ENCODE measurements at places on chromosomes 1 and 21.

- no peak for DNase-seq
Observed at GRCh38 chr1:82515650-82516049, 714.9 kb downstream of the ADGRL2 start.

- DNase-seq: peak; percentile 56
Observed at GRCh38 chr1:207084701-207085180, 3.9 kb upstream of the C4BPB start.

GRCh38 chr1:240329443-240329842 lies 237.8 kb downstream of the FMN2 start:
- no peak for DNase-seq

DNA sequence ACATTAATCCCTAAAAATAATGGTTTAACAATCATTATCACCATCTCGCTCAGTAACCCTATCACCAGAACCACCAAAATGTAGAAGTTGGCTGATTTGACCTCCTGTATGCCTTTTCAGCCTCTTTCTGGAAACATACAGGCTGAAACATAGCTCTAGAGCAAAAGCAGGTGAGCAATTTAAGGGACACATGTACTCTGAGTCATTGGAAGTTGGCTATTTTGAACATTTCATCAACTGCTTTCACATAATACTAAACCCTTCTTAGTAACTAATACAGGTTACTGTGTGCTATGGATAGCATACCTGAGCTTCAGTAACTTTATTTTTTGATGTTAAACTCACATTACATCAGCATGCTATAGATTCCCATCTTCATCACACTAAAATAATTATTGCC lies 19.8 kb upstream of the DDAH1 start:
- DNase-seq: no peak

DNA sequence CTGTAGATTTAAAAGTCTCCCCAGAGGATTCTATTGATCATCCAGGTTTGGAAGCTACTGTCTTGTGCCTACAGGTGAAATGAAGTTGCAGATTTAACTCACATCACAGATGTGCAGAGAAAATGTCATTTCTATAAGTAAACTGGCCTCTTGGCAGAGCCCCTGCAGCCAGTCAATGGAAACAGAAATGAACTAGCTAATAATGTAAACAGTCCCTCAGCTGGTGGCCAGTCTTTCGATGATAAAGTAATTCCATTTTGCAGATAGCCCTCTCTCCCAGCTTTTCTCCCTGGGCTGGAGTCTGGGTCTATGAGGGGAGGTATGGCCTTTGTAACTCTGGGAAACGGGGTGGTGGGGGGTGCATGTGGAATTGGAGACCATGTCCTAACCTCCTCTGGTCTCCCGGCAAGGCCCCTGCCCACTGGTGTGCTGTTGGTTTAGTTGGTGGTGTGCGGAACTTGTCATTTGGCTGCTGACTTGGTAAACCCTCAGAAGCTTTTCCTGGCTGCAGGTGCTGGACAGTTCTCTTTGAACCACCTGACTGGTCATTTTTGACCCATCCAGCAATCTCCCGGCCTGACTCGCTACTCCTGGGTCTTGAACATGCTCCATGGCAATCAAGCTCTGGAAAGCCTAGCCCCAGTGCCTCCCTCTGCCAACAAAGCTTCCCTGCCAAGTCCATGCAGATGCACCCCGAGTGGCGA lies 14.9 kb downstream of the TBX19 start:
- DNase-seq: no peak

- DNase-seq: no peak
Observed at GRCh38 chr1:247557926-247558674, 9.2 kb downstream of the GCSAML start.

- DNase-seq: no peak
Observed at GRCh38 chr1:160453443-160453842, 53.1 kb downstream of the VANGL2 start.

GRCh38 chr21:22609802-22610201 lies 1611.6 kb downstream of the NCAM2 start:
- DNase-seq: no peak

GRCh38 chr21:42397746-42398394 lies 2.0 kb upstream of the TMPRSS3 start:
- DNase-seq: no peak

DNA sequence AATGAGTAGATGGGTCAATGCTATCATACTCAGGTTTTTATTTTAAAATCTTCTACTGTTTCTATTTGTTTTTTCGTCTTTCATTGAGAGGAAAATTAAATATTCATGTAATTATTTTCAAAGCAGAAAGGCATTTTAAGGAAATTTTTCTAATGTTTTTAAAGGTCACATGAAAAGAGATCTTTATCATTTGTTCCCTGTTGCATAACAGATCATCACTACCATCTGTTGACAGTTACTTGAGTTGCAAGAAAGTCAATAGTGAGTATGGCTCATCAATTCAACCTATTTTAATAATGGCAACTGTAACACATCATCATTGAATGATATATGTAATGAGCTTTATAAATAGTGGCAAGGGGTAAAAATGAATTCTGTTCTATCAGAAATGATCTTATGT lies 369.7 kb downstream of the DPYD start:
- no peak for DNase-seq

DNA sequence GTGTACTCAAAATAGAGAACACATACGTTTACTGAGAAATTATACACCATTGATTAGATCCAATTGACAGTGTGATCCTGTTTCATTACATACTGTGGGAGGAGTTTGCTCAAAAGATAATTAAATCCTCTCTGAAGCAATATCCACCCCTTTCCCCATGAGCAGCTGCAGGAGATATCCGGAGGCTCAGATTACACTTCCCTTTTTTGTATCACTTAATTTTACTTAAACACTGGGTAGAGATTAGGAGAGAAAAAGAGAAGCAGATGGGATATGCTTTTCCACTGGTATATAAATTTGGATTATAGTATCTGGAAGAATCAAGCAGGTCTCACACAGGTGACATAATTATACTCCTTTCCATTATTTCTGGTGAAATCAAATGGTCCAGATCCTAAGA lies 333.3 kb upstream of the ZRANB2 start:
- no peak for DNase-seq

Data from SHP77 (cell line).